ENCODE measurements at places on chromosomes 16 and 17.

DNA sequence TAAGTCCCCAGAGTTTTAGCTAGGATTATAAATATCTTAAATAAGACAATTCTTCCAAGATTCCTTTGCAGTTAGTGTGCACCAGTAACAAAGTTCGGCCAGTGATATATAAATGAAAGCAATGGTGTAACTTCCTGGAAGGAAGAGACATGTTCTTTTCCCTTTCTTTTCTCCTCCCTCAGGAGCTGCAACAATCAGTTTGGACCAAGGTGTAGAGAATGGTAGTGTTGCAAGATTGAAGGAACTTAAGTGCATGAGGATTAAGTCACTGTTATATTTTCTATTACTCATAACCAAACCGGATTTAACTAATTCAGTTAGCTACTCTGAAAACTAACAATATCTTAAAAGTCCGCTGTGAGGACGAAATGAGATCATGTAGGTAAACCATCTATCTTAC is 68.9 kb upstream of the KCNJ16 start:
- no peak for DNase-seq

DNA sequence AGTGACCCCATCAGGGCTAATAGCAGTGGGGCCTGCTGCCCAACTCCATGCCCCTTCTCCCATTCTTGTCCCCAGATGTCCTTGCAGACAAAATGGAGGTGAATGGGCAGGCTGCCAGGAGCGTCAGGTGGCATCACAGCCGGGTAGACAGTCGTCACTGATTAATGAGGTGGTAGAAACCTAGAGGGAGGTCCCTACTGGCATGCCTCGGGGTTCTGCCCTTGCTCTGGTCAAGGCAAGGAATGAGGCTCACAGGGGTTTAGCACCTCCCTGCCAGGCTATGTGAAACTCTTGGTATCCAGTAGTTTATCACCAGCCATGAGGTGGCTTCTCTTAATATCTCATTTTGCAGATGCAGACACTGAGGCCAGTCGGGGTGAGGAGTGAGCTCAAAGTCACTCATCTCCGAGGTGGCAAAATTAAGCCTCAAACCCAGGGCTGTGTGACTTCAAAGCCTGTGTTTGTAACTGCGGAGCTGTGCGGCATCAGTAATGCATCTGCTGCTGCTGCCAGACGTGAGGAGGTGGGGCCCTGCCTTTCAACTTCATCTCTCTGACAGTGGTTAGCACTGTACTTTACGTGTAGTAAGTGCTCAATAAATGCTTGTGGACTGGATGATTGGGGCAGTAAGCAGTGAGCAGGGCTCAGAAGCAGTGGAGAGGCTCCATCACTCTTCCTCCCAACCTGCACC is 21.3 kb downstream of the RAI1 start:
- DNase-seq = no peak

DNA sequence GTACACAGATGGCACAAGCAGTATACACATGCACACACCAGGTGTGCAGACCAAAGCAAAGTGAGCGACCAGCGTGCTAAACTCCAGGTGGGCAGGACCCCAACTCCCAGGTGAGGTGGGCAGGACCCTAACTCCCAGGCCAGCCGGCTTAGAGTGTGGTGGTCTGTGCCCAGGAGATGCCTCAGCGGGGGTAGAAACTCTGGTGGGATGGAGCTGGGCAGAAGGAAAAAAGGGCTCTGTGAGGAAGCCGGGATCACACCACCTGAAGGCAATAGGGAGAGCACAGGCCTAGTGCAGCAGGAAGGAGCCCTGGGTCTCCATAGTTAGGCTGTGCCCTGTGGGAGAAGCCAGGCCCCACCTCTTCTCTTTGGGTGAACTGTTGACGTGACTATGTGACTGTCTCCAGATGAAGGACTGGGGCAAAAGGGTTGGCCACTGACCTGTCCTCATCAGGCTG is 1.6 kb upstream of the FOXJ1 start:
- no peak for DNase-seq

DNA sequence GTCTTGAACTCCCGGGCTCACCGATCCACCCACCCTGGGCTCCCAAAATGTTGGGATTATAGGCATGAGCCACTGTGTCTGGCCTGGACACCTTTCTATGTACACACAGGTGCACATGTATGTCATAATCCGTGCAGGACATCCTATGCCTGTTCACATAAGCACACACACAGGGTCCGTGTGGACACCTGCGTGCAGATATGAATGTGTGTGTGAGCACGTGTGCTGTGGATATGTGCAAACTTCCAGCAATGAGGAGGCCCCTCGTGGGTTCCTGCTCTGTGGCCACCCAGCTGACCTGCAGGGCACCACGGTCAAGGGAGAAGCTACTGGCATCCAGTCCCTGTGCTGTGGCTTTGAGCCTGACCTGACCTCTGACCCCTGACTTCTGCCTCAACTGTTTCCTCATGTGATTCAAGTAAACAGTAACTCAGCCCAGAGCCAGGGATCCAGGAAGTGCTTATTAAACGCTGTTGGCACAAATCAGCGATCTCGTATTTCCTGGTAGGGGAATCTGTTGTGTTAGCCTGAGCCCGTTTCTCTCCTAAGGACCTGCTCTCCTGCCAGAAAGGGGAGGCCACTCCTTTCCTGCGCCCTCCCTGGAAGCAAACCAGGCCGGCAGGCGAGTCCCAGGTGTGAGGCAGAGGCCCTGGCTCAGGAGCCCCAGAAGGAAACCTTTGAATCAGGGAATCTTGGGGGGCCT is 6.5 kb downstream of the CPNE7 start:
- no peak for DNase-seq

DNA sequence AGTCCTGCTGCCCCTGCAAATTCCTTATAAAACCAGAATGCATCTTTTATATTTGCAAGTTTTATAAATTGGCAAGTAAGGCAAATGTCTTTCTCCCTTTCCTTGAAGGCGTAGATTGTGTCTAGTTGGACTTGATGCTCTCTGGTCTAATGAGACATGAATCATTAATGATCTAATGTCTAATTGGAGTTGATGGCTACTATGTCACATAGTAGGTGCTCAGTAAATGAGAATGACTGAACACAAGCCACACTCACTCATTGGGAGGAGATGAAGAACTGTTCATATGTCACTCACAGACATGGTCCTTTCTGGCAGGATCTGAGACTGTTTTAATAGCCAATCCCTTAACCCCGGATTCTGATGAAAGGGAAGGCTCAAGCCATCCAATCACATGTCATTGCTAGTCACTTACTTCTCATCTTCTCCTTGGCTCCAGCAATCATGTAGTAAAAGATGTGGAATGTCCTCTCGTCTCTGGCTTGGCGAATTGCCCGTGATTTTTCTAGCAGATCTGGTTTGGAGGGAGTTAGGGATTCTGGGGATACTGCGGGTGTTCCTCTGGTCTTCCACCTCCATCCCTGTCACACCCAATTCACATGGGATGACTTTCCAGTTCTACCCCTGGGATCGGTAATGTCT is 81.0 kb downstream of the MYH11 start:
- no peak for DNase-seq

DNA sequence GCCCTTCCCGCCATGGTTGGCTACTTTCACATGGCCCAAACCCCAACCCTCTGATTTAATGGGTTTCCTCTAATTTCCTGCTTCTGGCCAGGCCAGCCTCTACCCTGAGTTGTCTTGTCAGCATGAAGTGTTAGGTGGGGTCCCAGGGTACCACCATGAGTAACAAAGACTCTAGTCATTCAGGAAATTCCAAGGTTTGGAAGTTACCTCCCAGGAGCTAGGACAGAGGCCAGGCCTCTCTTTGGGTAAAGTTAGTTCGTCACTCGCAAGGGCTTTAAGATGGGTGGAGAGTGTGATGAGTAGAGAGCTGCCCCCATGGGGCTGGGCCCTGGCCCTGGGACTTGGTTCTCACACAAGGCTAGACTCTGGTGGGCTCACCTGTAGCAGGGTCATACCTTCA is 54.6 kb downstream of the PLD6 start:
- DNase-seq = no peak

DNA sequence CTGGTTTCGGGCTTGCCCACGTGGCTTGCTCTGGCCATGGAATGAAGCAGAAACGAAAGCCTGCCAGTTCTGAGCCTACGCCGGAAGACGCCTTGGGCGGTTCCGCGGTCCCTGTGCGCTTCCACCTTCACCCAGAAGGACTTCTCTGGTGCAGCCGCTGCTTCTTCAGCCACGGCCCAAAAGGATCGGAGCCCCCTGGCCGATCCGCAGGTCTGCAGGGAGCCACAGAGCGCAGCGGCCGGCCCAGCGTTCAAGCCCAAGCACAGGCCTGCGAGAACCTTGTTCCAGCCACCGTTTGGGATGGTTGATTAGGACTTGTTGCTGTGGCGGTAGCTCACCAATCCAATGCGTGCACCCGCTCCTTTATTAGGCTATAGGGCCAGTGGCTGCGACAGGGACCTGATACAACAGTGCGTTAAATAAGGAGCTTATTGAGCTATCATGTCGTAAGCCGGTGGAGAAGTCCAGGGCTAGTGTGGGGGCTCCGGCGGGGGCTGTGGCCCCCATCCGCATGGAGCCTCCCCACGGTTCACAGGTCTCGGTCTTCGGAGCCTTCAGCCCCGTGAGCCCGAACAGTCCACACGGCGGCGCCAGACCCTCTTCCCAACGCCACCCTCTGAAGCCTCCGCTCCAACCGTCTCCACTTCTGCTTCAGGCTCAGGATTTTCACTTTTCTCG is 10.2 kb upstream of the MPP2 start:
- DNase-seq = no peak

DNA sequence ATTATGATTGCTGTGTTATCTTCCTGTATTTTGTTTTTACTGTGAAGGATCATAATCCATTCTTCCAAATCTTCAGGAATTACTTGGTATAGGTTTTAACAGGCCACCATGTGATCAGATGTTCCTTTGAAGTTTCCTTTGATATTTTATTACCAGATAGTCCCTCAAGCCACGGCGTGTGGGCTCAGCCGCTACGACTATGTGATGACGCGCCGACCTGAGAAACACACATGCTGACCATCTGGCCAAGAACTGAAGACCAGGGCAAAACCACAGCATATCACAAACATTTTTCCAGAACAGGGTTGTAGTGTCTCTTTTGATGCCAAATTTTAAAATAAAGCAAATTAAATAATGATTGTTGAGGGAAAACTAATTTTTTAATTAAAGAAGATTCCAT is 47.3 kb downstream of the ZCCHC14 start:
- DNase-seq = peak; percentile 87

DNA sequence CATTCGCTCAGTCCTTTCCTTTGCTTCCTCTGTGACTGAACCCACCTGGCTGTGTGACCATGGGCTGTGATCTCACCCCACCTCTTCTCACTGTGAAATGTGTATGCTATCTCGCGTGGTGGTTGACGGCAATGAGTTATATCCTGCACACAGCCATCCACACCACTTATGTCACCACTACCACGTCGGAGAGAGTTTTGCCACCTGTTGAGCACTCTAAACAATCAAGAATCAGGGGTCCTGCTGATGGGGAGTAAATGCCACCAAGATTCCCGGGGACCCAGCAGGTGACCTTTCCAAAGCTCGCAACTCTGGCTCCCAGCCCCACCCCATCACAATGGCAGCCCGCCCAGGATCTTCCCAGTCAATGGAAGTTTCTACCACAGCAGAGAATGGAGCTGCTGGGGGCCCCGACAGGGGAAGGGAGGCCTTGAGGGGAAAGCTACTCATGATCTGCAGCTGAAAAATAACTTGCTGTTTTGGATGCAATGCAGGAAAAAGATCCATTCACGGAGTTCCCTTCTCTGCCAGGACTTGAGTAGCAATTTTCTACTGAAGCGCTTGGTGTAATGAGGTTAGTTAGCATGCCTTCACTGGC is 26.2 kb upstream of the RCVRN start:
- no peak for DNase-seq

DNA sequence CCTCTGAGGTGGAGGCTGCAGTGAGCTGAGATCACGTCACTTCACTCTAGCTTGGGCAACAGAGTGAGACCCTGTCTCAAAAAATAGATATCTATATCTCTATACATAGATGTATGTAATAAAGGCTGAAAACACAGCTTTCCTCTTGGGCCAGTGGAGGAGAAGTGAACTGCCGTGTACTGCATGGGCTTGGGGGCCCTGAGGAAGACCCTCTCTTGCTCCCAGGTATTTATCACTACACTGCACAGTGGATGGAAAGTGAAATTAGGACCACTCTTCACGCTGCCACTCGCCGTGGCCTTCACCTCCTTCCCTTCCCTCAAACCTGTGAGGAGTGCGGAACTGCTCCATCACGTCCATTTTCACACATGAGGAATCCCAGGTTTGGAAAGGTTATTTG is 68.8 kb upstream of the SIAH1 start:
- DNase-seq = no peak

DNA sequence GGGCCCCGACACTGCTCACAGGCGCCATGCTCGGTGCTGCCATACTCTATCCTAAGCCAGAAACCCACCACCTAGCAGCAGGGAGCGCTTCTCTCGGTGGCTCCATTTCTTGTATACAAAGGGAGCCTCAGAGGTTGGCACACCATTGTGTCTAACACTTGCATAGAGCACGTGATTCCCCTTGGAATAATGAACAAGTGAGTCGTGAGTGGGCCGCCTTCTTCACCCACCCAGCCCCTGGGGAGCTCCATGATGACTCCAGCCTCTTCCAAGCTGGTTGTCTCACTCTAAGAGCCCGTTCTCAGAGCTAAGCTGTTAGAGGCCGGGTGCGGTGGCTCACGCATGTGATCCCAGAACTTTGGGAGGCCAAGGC is 82.3 kb upstream of the ZNF469 start:
- DNase-seq = no peak

DNA sequence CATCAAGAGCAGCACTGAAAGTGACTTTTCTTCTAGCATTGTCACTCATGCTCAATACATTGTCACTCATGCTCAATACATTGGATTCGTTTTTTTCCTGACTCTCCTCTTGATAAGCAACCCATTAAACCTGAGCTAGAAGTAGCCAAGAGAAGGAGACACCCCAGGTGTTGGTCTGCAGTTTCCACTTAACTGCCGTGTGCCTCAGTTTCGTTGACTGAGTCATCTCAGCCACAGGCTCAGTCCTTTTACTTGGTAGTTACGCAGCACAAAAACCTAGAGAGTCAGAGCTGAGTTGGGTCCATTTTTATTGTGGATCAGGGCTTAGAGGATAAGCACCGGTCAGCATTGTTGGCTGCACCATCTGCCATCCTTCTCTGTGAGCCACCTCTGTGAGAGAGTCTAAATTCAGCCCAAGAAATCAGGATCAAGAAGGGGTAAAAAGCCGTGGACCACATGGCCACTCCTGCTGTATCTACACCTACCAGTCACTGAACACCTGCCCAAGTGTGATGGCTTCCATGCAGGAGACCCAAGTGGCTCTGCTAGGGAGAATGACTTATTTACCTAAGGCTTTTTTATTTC is 11.3 kb downstream of the GINS2 start:
- no peak for DNase-seq

DNA sequence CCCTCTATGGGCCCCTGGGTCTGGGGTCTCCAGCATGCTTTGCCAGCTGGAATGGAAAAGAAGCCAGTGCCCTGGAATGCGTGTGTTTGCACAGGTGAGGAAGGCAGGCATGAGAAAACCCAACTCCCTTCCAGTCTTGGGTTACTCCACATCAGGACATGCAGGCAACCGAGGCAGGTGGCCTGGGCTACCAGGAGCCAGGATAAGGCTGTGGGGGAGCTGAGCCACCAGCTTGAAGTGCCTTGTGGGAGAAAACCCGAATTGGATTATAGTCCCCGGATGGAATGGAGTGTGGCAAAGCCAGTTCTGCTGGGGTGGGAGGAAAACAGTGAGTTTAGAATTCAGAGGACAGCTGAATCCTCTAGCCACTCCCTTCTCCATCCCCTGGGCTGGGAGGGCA is 7.2 kb downstream of the SRCIN1 start:
- DNase-seq = peak; percentile 25

Data from HFF-Myc (cell line).